ENCODE measurements at places on chromosomes 12 and 14.

- no peak for DNase-seq
Measured at GRCh38 chr14:33851931-33852330, 98.9 kb downstream of the EGLN3 start.

DNA sequence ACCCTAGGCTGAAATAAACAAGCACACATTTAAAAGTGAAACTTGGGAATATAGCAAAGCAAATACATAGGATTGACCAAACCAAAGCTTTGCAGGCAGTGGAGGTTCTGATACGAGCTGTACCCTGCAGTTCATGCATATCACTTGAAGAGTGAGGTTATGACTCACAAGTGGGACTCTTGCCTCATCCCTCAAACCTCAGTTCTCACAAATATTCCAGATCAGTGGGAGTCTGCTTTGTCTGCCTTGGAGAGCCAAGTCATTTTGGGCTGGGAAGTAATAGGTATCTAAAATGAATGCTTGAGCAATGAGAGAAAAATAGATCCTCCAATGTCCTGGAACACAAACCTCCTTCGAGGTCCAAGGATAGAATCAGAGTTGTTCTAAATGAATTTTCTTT is 116.4 kb downstream of the LRIG3 start:
- DNase-seq = no peak

GRCh38 chr12:94553130-94553519 is 93.5 kb upstream of the CEP83 start:
- DNase-seq = no peak

- no peak for DNase-seq
Measured at GRCh38 chr14:60346706-60347105, 97.7 kb downstream of the PPM1A start.

DNA sequence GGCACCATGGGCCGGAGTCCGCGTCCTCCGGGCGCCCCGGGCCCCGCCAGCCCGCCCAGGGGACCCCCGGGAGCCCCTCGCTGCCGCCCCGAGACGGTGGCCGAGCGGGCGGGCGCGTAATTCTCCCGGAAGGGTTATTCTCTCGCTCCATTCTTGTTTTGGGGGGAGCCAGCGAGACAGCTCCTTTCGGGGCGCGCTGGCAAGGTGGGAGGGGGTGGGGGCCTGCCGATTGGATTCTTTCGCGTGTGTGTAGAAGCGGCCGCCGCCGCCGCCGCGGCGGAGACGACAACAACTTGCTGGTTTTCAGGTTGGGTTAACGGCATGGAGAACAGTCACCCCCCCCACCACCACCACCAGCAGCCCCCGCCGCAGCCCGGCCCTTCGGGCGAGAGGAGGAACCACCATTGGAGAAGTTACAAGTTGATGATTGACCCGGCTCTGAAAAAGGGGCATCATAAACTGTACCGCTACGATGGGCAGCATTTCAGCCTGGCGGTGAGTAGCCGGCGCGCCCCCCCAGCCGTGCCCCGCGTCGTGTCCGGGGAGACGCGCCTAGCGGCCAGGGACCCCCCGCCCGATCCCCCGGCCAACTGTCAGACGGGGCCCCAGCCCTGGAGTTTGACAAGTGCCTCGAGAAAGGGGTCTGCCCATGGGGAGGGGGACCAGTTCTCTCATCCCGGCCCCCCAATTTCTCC is 755 bp downstream of the SETD1B start:
- DNase-seq = no peak

GRCh38 chr14:69695322-69696203 is 71.4 kb upstream of the SRSF5 start:
- DNase-seq = no peak

DNA sequence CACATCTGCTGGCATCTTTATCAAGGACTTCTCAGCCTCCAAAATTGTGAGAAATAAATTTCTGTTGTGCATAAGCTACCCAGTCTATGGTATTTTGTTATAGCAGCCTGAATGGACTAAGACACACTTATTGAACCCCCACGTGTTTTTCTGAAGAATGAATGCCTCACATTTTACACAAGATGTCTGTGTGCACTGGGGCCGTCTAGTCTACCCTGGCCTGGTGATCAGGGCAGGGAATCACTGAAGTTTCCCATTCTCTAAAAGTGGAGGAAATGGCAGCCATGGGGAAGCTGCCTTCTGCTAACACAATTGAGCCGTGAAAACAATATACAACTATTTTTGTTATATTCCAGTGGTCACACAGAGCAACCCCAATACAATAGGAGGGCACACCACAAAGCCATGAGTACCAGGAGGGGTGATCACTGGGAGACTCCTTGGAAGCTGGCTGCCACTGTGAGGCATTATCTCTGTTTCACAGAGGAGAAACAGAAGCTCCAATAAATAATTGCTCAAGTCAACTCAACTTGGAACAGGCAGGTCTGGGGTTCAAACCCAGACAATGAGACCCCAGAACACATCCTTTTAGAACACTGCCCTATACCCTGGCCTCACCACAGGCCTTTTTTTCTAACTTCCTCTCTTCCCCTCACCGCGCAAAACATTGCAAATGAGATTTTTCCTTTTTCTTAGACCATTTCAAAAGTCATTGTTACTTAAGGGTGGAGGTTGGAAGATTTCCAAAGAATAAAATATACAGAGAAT is 18.3 kb upstream of the LTA4H start:
- DNase-seq = no peak

DNA sequence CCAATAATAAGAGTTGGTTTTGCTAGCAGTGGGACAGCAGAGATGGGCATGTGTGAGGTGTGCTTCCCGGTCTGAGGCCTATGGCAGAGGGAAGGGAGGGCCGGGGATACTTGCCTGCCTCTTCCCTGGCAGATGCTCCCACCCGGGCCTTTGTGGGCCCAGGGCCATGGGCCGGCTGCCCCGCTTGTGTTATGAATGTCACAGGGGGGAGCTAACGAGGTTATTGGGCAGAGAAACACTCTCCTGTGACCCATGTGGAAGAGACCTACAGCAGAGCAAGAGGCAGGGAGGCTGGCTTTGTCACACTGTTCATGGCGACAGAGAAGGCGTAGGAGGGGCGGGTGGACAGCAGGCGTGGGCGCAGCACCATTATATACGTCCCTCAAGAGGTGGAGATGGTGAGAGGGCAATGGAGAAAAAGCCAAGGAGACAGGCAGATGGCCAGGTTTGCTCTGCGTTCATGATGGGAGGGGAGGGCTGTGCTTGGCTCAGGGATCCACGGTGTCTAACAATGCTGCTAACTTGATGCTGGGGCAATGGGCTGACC is 13.3 kb downstream of the CCND2 start:
- no peak for DNase-seq

DNA sequence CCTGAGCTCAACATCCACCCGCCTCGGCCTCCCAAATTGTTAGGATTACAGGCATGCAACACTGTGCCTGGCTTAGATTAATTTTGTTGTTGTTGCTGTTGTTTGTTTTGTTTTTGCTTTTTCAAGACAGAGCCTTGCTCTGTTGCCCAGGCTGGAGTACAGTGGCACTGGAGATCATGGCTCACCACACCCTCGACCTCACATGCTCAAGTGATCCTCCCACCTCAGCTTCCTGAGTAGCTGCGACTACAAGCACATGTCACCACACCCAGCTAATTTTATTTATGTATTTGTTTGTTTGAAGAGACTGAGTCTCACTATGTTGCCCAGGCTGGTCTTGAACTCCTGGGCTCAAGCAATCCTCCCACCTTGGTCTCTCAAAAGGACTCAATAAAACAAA is 26.7 kb downstream of the CRY1 start:
- DNase-seq = no peak

- DNase-seq = no peak
Measured at GRCh38 chr12:13022851-13023271, 21.3 kb upstream of the FAM234B start.

- DNase-seq = no peak
Measured at GRCh38 chr12:123491056-123491455, 33.1 kb downstream of the SNRNP35 start.

DNA sequence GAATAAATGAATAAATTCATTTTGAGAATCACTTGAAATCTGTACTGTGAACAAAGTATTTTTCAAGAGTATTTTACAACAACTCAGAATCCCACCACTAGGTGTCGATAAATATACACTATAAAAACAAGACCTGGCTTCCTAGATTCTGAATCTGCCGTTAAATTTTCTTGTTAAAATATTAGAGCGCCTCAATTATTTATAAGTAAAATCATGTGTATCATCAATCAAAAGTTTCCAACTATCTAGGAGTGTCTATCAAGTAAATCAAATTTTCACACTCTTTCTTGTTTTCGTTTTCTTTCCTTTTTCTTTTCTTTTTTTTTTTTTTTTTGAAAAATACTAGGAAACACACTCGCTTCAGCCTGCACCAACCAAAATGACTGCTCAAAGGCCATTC is 179.2 kb upstream of the DCN start:
- no peak for DNase-seq

- DNase-seq = no peak
Measured at GRCh38 chr12:78671295-78671694, 193.3 kb upstream of the SYT1 start.

- DNase-seq = no peak
Measured at GRCh38 chr14:100132161-100132902, 27.1 kb downstream of the DEGS2 start.

- DNase-seq = no peak
Measured at GRCh38 chr12:109706747-109707469, 6.7 kb upstream of the FAM222A start.

DNA sequence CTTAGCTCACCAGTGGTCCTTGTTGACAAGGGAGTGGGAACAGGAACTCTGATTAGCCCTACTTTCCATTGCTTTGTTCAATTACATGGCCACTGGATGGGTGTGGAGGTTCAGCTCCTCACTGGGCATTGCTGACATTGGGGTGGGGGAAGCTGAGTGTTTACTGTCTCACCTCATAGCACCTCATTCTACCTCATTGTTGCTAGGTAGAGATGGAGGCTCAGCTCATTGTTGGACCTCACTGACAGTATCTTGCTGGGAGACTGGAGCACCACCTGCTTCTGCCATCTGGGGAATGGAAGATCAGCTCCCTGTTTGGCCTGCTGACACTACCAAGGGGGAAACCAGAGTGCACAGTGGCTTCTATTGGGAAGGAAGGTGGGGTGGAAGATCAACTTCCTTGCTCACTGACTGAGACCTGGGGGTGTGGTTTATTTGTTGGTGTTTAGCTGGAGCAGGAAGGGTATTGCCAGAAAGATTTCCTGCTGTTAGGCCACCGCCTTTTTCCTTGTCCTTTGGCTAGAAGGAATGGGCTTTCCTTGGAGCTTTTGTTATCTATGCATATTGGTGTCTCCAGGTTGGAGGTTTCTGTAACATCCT is 1.3 kb upstream of the OR4E2 start:
- DNase-seq = no peak

GRCh38 chr12:78684419-78684818 is 180.2 kb upstream of the SYT1 start:
- DNase-seq = no peak

GRCh38 chr12:46205294-46205693 is 63.5 kb downstream of the SLC38A1 start:
- DNase-seq = no peak

GRCh38 chr12:76216585-76217472 is 131.4 kb downstream of the BBS10 start:
- DNase-seq = no peak

DNA sequence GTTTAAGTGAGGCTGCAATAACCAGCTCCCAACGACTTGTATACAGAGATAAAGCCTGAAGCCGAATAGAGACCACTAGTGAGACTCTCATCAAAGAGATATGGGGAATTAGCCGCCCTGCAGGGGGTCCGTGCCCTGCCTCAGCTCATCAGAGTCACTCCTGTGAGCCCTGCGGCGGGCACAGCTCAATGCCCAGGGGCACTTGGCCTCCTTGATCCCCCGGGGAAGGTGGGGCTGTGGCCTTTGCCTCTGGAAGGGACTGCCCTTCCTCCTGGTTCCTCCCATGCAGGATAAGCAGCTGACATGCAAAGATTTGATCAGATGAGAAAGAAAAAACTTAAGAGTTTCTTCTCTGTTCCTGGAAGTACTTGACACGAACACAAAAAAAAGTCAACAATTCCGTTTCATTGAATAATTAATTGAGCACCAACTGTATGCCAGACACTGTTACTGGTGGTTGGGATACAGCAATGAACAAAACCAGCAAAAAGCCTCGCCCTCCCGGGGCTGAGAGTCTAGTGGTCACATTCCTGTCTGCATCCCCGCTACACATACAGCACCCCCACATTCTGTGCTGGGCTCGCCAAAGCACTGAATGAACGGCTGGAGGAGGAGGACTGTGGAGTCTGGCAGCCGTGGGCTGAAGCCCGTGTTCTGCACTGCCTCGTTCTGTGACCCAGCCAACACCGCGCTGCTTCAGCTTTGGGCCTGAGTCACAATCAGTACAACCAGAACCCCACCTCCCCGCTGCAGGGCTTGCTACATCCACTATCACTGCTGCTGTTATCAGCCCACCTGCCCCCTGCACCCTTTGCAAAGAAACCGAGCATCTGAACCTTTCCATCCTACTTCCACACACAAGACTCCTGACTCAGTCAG is 10.3 kb downstream of the TTC7B start:
- DNase-seq = no peak

- no peak for DNase-seq
Measured at GRCh38 chr12:110862329-110862728, 15.5 kb downstream of the CCDC63 start.

DNA sequence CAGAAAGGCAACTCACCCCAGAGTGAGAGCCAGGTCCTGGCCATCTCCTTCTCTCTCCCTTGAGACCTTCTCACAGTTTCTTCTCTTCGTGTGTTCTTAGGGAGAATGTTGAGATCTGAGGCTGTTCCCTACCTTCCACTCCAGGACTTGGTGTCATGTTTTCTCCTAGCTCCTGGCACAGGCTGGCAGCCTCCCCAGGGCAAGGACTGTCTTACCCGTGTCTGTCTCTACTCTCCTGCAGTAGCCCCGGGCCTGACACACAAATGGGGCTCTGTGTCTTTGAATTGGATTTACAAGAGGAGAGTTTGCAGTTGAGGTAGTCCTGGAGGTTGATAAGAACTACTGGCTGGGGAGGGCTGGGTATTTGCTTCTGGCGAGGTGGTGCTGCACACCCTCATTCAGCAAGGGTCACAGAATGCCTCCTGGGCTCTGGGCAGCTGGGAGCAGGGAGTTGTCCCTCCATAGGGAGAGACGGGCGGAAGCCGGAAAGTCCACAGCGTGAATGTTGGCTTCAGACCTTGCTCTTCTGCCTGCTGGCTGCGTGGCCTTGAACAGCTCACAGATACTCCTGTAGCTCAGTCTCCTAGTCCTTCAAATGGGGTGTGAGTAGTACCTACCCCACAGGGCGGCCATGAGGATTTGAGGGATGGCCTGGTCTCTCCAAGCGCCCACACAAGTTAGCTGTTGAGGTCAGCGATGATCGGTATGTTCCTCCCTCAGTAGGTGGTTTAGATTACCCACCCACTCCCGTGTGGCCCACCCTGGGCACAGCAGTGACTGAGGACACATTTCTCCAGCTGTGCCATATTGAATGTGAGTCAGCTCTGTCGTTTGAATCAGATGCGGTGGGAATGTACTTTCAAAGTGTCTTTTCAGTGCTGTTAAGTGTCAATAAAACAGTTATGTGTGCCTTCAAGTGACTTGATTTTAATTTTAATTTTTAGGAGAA is 10.2 kb downstream of the EP400 start:
- DNase-seq = no peak

GRCh38 chr12:90013409-90013808 is 304.8 kb upstream of the ATP2B1 start:
- no peak for DNase-seq
